ENCODE measurements at places on chromosomes 2 and 18. TPM values are rescaled to one million over a fixed set of nuclear protein-coding genes. Genes with fewer than 3 reads are reported as not detected.

DNA sequence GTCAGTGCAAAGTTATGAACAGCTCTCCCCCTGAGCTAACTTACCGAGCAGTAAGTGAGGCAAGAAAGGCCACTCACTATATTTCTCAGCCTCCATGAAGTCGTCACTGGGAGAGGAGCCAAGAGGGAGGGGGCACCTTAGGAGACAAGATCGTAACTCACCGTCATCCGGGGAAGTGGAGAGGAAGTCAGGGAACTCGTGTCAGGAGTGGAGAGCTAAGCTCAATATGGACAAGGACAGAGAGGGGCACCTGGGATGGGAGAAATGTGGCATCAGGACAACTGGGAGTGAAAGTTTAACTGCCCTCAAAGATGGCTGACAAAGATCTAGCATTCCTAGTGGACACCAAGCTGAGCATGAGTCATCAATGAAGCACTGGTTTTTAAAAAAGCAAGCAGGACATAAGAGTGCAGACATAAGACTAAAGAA lies 37.1 kb downstream of the BCL11A start:
- peak; percentile 19 for DNase-seq

DNA sequence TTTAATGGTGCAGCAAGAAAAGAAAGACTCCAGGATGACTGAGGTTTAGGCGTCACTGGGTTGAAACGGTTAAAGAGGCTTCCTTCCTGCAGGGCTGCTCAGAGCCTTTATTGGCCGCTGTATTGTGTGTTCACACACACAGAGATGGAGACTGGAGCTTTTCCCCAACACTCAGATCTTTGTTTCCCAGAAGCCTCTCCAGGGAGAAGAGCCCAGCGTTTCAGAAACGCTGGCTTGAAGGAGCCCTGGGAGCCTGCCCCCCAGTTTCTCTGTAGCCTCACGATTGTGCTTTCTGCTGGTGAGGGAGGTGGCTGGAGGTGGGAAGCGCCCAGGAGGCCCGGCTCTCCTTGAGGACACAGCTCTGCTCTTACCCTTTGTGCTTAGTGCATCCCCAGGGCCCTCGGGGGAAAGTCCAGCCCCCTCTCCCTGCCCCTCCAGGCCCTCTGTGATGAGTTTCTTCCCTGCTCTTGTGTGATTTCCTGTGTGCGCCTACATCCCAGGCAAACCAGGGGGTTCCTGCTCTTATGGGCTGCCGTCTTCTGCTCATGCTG lies 37.1 kb downstream of the RRM2 start:
- peak; percentile 38 for DNase-seq

Gene KLHL14
- total RNA-seq: 0.43 TPM

GRCh38 chr18:78056011-78056410 lies 806.4 kb downstream of the GALR1 start:
- DNase-seq: no peak

Gene POMC
- total RNA-seq: not detected

DNA sequence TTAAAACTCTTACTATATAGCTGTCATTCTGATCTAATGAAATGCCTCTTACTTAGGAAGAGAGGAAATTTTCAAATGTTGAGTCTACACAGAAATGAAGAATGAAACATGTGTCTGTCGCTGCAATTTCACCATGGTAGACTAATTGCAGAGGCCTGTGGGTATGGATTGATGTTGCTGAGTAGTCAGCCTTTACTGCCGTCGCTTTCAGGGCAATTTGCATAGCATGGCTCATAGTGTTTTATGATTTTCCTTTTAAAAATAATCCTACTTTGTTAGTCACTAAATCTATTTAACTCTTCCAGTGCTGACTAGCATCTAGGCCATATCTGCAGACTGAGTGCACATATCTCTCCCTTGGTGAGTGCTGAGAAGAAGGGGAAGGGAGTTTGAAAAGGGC lies 819.2 kb downstream of the SATB2 start:
- DNase-seq: no peak

DNA sequence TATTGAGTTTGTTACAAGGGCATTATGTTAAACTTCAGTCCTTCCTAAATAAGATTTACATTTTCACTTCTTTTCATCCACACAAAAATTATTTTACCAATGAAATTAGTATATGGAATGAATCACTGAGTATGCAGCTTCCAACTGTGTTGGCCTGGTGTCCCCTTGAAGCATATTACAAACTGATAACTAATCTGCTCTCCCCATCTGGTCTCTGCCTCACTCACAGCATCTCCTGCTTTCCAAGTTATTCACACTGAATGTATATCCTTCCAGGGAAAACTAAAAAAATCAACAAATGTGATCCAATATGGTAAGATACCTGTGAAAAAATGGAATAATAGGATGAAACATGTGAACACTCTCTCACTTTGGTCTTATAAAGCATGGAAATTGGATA lies 90.0 kb upstream of the NYAP2 start:
- DNase-seq: no peak

DNA sequence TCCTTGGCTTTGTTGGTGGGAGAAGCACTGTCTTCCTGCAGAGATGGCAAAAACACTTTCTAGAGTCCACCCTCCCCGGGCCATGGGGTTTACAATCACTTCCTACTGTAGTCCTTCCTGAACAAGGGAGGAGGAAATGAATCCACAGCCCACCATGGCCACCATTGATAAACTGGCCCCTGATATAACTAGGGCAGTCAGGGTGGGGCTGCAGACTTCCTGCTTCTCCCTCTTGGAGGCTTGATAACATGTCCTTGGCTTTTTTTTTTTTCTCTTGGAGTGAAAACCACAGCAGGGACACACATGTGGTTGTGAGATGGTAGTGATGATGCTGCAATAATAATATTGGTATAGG lies 437.8 kb downstream of the ZNF521 start:
- no peak for DNase-seq

DNA sequence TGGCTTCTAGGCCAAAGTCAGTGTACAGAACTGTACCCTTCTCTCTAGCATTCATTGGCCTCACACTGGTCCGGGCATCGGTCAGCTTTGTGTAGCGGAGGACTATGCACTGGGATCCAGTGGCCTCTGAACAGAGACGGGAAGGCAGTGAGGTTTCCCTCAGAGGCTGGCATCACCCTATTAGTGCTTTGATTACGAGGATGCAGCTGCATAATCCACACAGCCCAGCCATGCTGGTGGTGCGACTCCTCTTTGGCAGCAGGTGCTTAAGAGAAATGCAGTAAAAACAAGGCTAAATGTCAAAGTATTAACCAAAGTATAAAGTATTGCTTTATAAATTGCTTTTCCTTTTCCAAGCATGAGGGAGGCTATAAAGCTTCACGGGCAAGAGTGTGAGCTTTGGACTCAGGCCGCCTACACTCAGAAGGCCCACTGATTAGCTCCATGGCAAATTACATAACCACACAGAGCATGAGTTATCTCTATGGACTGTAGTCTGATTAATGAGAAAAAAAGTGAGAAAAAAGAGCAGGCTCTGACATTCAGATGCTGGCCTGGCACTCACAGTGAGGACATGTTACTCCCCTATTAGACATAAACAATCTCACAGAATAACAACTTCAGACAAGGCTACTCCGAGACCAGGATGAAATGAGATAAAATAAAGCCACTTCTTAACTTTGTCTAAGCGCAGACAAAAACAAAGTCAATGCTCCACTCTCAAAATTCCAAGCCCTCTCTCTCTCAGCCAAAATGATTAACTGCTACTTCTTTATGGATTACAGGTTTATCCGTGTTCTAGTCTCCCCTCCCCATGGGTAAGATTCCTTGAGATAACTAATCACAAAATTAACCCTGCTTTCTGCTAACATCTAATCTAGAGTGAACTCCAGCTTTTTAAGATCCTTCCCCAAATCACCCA lies 6.4 kb upstream of the CRYGC start:
- DNase-seq: no peak

DNA sequence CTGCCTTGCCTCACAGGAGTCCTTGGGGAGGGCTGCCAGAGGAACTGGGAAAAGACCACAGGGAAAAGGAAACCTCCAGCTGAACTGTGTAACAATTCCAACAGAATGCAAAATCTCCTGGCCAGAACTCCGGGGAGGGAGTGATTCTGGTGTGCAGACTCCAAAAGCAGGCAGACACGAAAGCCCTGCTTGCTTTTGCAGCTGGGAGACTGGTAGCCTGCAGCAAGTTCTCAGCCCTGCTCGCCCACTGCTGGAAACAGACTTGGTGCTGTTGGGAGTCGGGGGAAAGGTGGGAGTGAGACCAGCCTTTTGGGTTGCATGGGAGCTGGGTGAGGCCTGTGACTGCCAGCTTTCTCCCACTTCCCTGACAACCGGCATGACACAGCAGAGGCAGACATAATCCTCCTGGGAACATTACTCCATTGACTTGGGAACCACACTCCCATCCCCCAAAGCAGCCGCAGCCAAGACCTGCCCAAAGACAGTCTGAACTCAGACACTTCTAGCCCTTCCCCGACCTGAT lies 26.0 kb upstream of the NMI start:
- DNase-seq: no peak

GRCh38 chr2:178914259-178914849 lies 107.1 kb upstream of the TTN start:
- DNase-seq: peak; percentile 82

- DNase-seq: no peak
Observed at GRCh38 chr2:5694306-5694705, 2.1 kb downstream of the SOX11 start.

Gene GULP1
- 34.6 TPM for total RNA-seq

DNA sequence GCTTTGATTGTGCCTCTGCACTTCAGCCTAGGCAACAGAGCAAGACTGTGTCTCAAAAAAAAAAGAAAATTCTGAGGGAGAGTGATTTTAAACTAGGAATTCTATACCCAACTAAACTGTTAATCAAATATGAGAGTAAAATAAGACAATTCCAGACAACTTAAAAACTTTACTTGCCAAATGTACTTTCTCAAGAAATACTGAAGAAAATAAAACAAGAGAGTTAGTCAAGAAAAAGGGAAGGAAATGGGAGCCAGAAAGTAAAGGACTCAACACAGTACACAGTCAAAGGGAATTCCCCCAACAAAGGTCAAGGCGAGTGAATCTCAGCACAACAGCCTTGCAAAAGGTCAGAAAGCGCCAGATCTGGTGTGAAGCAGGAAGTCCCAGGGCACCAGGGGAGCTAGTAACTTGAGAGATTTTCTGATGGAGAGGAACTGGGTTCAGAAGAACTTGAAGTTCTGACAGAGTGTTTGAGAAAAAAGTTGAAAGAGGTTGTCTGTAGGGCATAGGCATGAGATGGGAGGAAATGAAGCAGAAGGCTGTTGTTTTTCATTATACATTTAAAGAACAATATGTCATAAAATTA lies 22.6 kb upstream of the TBC1D8 start:
- DNase-seq: peak; percentile 56

GRCh38 chr18:11733031-11733430 lies 44.0 kb downstream of the GNAL start:
- peak; percentile 69 for DNase-seq

Gene CETN1
- not detected for total RNA-seq

Gene KCNE4
- total RNA-seq: 12.1 TPM

Gene GPR39
- total RNA-seq: 0.32 TPM

- DNase-seq: no peak
Observed at GRCh38 chr18:52060607-52061304, 279.2 kb upstream of the DCC start.

Gene CHRNG
- not detected for total RNA-seq

DNA sequence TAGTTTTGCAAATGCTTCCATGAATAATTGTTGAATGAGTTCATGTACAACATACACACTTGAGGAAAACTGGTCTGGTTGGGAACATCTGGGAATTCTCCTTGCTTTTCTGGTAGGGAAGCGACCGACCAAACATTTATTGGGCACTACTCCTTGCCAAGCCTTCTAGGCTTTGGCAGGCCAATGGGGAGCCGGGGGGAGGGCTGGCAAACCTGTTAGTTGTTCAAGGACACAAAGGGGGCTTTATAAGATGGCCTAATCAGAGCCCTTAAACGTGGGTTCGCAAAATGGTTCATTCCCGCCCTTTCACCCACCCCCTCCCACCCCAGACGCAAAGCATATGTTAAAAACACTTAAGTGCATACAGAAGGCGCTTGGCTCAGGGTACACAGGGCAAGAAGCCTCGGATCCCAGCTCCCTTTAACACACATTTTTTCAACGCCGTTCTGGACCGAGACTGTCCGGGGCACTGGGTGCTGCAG lies 844 bp upstream of the VSNL1 start:
- DNase-seq: peak; percentile 7

Gene IL36RN
- not detected for total RNA-seq

Gene STRN
- 23.2 TPM for total RNA-seq

DNA sequence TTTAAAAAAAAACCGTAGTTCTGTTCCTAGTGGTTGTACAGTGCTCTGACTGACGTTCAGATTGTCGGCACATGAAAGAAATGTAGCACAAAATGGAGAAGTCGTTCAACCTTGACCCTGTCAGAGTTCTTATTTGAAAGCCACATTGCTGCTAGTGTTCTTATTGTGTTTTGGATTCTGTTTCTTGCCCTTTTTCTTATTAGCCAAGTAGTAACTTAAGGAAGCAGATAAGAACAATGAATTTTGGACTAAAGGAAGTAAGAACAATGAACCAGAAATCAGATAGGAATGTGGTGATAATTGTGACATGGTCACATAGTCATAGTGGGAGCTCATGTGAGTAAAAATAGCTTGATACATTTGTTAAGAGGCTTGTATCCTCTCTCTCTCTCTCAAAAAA lies 45.9 kb downstream of the RPIA start:
- no peak for DNase-seq

DNA sequence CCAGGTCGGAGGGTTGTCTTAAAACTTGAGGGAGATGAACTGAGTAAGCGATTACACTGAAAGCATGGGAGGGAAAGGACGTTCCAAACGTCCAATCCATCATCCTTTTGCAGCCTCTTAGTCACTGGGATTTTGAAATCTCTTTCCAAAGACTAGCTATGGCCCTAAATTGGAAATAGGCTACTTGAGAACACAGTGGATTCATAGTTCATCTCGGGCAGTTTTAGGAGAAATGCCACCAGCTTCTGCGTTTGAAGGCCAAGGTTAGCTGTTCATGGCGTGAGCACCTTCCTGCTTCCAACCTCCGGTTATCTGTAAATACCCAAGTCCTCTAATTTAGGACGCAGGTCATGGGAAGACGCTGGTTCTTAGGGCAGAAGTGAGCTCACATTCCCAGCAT lies 821 bp upstream of the EML6 start:
- no peak for DNase-seq
